ENCODE measurements at places on chromosomes 7 and 10.
A peak's percentile ranks its signal among the peaks of the same experiment; 100 is the strongest.

DNA sequence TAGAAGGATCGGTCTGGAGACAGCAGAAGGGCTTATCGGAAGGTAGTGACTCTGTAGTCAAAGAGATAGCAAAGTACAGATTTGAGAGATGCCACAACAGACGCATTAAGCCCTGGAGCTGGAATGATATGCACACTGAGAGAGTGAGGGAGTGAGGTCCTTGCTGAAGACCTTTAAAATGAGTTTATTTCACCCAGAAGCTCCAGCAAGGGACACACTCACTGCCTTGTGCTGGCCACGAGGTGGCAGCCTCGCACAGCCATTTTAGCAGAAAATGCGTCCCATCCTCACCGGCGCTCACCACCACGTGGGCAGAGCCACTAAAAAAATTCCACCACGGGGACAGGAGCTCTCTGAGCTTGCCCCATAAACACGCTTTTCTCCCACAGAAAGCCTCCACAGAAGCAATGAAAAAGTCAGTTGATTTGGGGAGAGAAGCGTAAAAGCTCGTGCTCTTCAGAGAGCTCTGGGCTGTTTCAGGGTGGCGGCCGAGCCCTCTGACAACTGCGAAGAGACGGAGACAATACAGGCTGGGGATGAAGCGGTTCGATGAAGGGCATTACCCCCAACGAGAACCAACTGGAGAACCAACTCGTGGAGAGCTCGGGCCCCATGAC, 163.0 kb upstream of the KLF14 start:
- DNase-seq, result peak; percentile 83

- no peak for DNase-seq
These were observed 75.4 kb upstream of the SLC13A1 start for GRCh38 chr7:123275036-123275753.

- DNase-seq, result no peak
These were observed 583.1 kb upstream of the LRRN3 start for GRCh38 chr7:110507832-110508231.

DNA sequence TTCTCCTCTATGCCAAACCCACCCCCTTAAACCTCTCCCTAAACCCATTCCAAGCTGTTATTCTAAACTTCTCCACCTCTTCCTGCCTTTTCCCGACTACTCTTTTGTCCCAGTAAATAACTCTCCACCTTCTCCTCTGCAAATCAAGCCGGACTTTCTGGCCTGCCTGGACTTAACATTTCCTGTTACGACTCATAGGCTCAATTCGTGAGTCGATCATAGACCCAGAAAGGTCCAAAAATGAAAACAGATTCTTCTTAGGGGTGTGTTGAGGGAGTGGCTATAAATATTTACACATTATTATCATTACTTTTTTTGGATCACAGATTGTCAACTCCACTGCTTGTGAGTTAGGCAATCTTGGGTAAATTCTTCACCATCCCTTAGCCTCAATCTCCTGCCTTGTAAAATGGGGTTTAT, 59.0 kb upstream of the HABP2 start:
- no peak for DNase-seq

DNA sequence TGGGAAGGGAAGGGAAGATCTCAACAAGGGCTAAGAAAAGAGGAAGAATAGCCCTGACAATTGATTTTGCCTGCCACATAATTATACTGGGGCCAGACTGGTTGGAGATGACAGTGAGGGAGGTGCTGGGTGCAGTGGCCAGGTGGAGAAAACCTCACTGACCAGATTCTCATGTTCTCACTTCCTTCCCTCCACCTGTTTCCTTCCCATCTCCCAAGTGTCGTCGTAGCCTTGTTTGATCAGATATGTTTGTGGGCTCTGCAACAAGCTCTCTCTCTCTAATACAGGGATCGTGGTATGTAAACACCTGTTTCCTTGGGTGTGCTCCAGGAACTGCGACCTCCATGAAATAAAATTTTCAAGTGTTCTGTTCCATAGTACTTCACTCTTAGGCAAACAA, 60.2 kb downstream of the VCL start:
- DNase-seq, result no peak
